ENCODE measurements at places on chromosomes 13 and 19. TPM values are rescaled to one million over a fixed set of nuclear protein-coding genes. Genes with fewer than 3 reads are reported as not detected.

Gene ASF1B
- 0.70 TPM for total RNA-seq

Gene MRPL34
- 136 TPM for total RNA-seq

Gene SMAD9
- total RNA-seq, result 11.5 TPM

Gene CLEC11A
- 5.1 TPM for total RNA-seq

Gene OLFM4
- 0.65 TPM for total RNA-seq

Gene CCDC61
- total RNA-seq, result 10.4 TPM

Gene OSCAR
- total RNA-seq, result 1.2 TPM

Gene URAD
- total RNA-seq, result not detected

Gene WDR88
- not detected for total RNA-seq

Gene ATXN8OS
- total RNA-seq, result not detected

Gene TUBB4A
- 0.40 TPM for total RNA-seq

Gene SBSN
- total RNA-seq, result not detected

Gene CABP5
- not detected for total RNA-seq

Gene B3GNT3
- total RNA-seq, result not detected

Gene GNA15
- total RNA-seq, result 1.9 TPM

- DNase-seq, result no peak
Measured at GRCh38 chr13:109148243-109148642, 518.8 kb downstream of the MYO16 start.

DNA sequence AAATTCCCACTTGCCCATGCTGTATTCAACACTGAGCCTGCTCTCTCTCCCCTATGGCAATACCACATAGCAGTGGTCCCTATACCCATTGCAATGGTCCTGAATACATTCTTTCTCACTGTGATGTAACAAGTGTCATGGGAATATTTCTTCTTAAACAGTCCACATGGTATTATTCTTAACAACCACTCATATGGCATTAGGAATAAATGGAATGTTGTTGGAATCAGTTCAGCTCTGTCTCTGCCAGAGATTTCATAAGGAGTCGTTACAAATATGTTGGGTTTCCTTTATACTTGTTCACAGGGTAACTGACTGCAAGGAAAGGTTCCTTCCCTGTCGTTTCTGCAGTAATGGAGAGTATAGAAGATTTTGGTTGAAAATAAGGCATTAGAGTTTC lies 128.3 kb upstream of the SPATA13 start:
- no peak for DNase-seq

- DNase-seq, result peak; percentile 90
Measured at GRCh38 chr19:2494447-2495129, 18.7 kb downstream of the GADD45B start.

- no peak for DNase-seq
Measured at GRCh38 chr13:80166352-80166751, 174.6 kb downstream of the SPRY2 start.

GRCh38 chr13:99125326-99125915 lies 75.2 kb upstream of the UBAC2 start:
- no peak for DNase-seq

- no peak for DNase-seq
Measured at GRCh38 chr19:12936582-12936981, 1.8 kb upstream of the CALR start.

DNA sequence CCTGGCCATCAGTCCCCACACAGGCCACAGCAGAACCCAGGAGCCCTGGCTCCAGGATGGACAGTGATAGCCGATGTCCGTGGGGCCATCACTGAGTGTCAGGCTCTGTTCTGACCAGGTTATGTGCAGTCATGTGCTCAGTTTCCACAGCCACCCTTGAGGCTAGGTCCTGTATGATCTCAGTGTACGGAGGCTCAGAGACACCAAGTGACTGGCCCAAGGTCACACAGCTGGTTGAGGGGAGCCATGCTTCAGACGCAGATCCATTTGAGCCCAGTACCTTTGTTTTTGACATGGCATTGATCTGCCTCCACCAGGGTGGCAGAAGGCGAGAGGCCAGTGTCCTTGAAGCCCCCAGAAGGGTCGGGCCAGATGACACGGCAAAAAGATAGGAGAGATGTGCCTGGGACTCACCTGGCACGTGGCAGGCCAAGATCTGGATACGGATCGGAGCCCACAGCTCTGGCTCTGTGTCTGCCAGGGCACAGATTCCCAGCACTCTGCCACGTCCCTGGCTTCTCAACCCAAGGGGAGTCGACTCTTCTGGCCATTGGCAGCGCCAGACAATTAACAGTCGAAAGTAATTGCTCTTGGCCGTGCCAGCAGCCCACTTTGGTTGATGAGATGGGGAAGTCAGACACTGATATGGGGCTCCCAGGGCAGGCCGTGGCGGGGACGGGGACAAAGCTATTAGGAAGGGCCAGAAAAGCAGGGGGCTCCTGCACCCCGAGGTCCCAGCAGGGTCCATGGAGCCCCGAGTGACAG lies 15.6 kb downstream of the EVI5L start:
- DNase-seq, result no peak

DNA sequence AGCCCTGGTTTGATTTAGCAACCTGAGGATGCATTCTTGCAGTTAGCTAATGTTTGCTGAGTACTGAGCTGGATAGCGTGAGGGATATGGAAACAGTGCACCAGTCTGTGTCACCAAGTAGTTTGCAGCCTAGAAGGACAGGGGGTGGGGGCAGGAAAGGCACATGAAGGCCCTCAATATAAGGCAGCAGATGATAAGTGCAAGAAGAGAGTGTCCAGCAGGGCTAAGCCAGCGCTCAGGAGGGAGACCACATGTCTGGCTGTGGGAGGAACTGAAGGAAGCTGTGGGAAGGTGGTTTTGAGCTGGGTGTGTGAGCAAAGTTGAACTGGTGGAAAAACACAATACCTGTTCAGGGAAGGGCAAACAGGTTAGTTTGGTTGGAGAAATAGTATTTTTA lies 1.7 kb downstream of the CXCL17 start:
- no peak for DNase-seq

- DNase-seq, result no peak
Measured at GRCh38 chr19:7678971-7679751, 1.5 kb upstream of the TRAPPC5 start.

DNA sequence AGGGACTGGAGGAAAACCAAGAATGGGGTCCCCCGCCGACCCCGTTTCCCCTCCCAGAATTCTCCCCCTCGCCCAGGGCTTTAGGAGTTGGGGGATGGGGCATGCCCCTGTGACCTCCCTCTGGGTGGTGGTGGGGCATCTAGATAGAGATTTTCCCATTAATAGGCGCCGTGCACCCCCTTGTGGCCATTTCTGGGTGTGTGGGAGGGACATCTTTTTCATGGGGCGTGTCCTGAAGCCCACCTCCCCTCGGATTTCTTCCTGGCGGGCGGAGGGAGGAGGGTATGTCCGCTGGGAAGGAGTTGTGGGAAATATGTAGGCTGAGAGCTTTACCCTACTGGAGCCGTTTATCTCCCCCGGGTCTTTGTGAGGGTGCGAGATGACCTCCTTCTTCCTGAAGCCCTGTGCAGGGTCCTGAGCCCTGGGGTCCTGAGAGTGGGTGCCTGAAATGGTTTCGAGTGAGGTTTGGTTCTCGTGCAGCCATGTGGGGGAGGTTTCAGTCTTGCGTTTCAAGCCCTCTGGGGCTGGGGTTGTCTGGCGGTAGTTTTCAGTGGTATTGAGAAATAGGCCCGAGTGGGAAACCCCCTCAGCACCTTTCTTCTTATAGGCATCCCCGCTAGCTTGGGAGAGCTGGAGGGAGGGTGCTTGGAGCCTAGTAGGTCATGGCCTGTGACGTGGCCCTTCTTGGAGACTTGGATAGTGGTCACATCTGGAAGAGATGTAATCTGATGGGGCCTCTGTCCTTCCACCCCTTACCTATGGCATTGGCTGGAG lies 1.0 kb downstream of the PRMT1 start:
- no peak for DNase-seq

DNA sequence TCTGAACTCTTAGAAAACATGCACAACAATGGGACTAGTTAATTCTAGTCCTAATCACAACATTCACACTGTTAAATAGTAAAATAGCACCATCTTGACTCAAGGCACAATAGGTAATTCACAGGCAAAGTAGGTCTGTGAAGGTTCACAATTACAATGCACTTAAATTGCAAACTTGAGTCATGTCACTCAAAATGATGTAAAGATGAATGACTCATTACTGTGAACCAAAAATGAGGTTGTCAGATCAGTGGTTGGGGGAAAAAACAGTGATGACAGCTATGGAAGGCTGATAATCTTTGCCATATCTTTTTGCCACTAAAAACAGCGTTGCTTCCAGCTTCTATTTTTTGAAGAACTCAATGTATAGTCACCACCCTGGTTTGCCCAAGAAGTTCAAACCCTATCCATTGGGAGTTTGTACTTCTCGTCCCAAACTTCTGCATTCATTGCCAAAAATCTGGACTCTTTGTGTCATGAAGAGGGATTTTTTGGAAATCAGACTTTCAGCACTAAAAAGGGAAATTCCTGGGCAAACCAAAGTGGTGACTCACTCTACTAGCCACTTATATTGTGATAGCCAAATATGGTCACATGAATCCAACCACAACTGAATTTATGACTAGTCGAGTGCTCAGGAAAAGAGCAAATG lies 200.9 kb upstream of the TMTC4 start:
- no peak for DNase-seq

GRCh38 chr13:65540175-65540574 lies 1690.0 kb downstream of the PCDH9 start:
- DNase-seq, result no peak

DNA sequence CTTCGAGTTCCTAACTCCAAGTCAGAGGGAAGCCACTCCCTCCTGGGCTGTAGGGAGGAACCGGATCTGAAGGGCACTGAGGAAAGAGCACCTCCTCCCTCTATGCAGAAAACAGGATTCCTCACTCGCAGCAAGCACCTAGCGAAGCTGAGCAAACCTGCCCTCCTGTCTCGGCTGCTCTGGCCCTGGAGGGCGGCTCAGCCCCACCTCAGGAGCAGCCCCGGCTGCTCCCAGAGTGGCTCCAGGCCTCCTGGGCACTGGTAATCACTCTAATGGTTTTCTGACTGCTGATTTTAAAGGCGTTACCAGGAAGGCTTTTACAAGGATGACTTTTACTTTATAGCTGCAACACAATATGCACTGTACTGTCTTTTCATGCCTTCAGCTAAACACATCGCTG lies 312.5 kb downstream of the TEX29 start:
- DNase-seq, result no peak

GRCh38 chr13:59458908-59459579 lies 704.7 kb downstream of the DIAPH3 start:
- no peak for DNase-seq

DNA sequence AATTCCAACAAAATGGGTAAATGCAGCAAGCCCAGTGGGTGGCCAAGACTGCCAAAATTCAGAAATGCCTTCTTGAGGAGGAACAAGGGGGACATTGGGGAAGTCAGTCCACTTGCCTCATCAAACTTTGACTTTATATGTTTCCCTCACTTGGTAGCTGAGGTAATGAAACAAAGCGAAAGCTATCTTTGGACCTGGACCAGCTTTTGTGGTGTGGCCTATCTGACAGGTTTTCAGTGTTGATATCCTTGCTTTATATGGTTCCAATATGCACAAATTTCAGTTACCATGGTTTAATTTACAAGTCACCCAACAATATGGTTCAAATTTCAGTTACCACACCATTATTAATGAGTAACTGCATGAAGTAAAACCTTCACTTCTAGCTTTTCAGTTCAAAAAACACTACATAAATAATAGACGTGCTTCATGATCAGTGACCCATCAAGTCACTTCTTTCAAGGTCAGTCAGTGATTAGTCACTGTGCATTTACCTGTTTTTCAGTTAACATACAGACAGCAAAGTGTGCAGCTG lies 17.7 kb upstream of the POU4F1 start:
- DNase-seq, result no peak

GRCh38 chr13:104737713-104738112 lies 1671.5 kb upstream of the SLC10A2 start:
- DNase-seq, result no peak

GRCh38 chr19:13396250-13397080 lies 109.8 kb downstream of the CACNA1A start:
- no peak for DNase-seq

DNA sequence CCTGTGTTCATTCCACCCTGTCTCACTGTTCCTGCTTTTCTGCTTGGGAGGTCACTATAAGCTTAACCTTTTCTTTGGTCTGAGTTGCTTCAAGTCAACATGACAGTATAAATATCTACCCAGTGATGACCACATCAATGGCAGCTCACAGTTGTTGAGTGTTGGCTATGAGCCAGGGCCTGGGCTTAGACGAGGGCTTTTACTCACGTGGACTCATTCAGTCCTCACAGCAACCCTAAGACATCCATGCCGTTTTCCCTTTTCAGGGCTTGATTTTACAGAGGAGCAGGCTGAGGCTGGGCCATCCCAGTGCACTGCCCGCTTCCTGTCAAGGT lies 10.2 kb upstream of the CCDC97 start:
- no peak for DNase-seq

DNA sequence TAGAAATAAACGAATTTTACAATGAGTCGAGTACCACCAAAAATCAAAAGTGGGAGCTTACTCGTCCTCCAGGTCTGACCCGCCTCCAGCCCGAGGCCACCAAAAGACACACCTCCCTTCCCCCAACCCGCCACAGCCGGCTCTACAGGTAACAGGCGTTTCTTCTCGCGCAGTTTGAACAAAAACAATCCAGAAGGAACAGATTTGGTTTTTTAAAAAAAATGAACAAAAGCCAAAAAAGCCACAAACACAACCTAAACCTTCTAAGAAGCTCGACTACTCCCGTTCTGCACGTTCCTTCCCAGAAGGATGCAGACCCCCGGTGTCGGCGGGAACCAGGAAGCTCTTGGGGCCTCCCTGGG lies 671 bp downstream of the ZDHHC20 start:
- no peak for DNase-seq

DNA sequence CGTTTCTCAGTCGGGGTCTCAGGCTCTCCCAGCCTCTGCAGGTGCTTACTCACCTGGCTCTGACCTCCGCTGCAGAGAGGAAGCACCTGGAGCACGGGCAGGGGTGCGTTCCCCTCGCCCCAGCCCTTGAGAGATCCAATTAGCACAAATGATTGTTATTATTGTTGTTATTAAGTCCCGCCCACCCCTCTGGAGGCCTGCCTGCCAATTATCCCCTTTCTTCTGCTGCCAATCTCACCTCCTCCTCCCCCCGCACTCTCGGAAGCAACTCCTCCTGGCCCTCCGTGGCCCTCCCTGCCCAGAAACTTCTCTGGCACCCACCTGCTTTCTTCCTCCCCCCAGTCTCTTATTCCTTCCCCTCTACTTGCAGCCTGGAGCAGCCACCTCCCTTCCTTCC lies 8.8 kb downstream of the ZNF787 start:
- no peak for DNase-seq

DNA sequence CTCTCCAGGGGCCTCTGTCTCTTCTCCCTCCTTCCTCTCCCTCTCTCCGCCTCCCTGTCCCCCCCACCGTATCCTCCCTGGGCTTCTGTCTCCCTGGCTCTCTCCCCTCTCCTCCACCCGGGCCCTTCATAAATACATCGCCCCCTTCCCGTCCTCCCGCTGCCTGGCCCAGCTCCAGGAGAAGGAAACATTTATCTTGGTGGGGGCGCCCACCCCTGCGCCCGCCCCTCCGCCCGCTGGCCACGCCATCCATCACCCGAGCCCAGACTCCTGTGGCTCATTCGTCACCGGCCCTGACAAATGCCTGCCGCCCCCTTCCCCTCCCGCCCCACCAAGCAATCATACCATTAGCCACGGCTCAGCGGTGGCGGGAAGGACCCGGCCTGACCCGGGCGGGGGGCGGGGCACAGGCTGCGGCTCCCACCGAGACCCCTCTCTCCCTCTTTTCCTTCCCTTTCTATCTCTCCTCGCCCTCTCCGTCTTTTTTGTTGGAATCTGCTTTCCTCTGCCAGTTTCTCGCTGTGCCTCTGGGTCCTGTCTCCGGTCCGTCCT lies 2.6 kb upstream of the MEIS3 start:
- DNase-seq, result no peak
